ENCODE measurements at places on chromosomes 5 and 9.

- DNase-seq = no peak
Observed at GRCh38 chr5:126280343-126280742, 142.9 kb upstream of the GRAMD2B start.

DNA sequence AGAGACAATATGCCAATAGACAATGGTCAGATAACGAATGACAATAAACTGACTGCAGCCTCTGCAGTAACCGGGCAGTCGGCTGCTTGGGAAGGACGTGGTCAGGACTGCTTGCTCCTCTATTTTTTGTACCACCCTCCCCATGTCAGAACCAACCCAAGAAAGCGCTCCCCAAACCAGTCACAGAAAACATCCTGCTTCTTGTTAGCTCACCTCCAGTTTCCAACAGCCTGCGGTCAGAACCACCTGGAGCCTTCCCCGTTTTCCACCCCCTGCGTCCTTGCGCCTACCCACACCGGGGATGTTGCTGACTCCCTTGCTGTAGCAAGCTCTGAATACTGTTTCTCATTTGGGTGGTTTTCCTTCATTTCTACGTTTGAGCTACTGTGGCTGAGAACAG, 1.7 kb upstream of the MRNIP start:
- DNase-seq = no peak

DNA sequence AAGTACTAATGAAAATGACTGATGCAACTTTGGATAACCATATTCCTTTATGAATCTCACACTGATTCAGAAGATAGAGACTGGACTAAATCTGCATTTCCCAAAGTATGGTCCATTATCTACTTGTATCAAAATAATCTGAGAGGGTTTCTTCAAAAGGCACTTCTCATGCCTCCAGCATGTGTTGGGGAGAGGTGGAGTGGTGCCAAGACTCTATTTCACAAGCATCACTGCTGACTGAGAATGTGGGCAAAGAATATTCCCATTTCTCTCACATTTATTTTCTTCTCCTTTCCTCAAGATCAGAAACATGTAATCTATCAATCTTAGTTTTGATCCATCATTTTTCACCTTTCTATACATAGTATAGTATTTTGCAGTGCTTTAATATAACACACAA, 135.4 kb downstream of the GABRB2 start:
- no peak for DNase-seq

- peak; percentile 48 for DNase-seq
Observed at GRCh38 chr9:132732326-132733259, 62.3 kb downstream of the GTF3C4 start.

GRCh38 chr9:134800791-134801339, 79.7 kb upstream of the FCN2 start:
- DNase-seq = no peak

DNA sequence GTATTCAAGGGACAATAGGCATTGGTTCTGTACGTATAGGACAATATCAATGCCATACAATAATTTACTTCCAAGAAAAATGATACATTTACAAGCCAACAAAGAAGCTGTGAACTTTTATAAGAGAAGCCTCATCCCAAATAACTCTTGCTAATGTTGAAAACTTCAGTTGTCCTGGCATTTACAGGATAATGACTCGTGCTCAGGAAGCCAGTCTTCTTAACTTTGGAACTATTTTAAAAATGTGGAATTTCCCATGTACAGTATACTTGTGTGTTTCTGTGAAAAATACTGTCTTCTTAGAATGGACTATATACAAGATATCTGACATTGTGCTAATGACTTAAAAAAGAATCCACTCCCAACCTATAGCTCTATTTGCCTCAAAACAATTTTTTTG, 1479.3 kb upstream of the CDH9 start:
- DNase-seq = no peak

- no peak for DNase-seq
Observed at GRCh38 chr9:133725886-133726285, 12.3 kb downstream of the SARDH start.

GRCh38 chr5:140319833-140320232, 16.9 kb upstream of the PFDN1 start:
- no peak for DNase-seq

DNA sequence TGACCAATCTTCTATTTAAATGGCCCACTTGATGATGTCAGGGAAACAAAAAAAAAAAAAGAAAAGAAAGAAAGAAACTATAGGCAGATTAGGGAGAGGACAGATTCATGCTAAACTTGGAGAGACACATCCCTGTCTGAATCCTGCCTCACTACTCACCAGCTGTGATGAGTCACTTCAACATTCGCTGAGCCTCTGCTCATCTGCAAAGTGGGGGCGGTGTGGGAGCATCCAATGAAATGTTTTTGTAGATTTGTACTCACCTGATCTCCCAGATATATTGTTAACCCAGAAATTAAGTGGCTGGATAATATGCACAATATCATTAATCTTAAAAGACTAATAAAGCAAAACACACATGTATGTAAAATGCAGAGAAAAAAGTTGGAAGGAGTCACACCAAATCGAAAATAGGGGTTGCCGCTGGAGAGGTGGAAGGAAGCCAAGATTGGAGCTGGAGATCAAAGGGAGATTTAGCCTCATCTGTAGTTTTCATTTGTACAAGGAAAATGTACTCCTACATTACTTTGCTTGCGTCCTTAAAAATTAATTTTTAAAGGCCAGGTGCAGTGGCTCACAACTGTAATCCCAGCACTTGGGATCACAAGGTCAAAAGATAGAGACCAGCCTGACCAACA, 17.0 kb upstream of the ERGIC1 start:
- DNase-seq = peak; percentile 24

GRCh38 chr5:56291661-56292374, 58.7 kb upstream of the ANKRD55 start:
- no peak for DNase-seq

- no peak for DNase-seq
Observed at GRCh38 chr9:30039712-30040111, 2344.7 kb upstream of the ACO1 start.

DNA sequence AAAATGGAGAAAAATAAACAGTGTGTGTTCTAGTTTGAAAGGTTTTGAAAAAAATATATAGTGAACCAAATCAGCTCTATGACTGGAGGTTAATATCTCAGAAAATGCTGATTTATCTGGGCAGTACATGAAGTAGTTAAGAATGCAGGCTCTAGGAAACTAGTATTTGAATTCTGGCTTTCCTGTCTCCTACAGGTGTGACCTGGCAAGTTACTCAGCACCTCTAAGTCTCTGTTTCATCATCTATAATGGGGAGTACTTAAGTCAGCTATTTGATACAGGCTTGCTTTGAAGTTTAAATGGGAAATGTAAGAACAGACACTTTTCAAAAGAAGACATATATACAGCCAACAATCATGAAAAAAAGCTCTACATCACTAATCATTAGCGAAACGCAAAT, 5.2 kb downstream of the GRAMD2B start:
- no peak for DNase-seq

DNA sequence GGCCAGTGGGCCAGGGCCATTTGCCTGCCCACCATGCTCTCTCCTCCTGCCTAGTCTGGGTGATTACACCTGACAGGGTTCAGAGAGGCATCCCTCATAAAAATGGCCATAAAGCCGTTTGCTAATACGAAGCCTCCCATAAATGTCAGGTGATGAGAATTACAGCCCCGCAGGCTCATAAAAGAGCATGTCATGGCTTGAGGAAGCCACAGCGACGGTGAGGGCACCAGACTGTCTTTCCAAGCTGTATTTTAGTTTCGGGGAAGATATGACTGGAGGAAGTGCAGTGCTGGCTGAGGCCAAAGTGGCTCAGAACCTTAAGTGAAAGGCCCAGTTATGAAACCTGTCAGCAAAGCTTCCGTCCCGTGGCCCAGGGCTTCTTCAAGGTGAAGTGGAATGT, 18.5 kb upstream of the TCERG1 start:
- DNase-seq = no peak

GRCh38 chr5:178323541-178323865, 90.9 kb upstream of the PHYKPL start:
- no peak for DNase-seq

DNA sequence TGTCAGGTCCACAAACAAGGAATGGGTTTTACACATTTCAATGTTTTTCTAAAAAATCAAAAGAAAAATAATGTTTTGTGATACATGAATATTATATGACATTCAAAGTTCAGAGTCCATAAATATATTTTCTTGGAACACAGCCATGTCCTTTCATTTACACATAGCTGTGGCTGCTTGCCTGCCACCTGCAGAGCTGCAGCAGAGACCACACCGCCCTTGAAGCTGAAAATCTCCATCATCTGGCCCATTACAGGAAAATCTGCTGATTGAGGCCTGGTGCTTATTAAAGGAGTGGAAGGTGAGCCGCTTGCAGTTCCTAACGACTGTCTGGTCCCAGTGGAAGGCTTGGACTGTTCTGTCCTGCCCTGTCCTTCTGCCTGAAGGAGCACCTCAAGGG, 232.6 kb upstream of the ADAMTS16 start:
- no peak for DNase-seq

DNA sequence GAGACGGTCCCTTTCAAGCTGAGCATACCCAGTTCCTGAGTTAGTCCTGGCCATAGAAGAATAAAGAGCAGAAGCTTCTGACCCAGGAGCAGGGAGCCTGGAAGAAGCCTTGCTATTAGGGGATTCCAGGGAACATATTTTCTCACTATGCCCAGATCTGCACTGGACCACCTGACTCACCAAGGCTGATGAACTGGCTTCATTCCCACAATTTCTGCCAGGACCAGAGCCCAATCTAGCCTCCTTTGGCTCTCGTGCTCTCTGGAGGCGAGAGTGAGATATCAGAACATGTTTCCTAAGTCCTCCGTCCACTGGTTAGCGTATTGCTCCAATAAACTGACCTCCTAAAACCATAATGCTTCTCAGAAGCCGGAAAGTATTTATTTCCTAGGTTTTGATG, 9.9 kb downstream of the GABBR2 start:
- DNase-seq = no peak

- no peak for DNase-seq
Observed at GRCh38 chr9:86288499-86289198, 6.3 kb upstream of the ISCA1 start.

GRCh38 chr5:40733434-40733833, 22.3 kb downstream of the TTC33 start:
- no peak for DNase-seq

- DNase-seq = no peak
Observed at GRCh38 chr5:30843541-30843940, 349.9 kb upstream of the CDH6 start.

DNA sequence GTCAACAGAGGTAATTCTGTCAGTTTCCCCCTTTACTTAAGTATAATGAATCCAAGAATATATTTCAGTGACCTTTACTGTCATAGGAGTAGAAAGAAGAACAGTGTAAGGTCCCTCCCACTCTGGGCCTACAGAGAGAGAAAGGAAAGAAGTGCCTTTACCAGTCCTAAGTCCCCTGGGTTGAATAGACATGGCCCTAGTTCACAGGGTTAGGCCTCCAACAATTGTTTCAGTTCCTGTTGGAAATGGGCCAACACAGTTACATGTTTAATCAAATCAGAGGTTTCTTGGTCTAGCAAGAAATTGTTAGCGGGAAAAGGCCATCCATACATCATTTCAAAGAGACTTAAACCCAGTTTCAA, 605.6 kb downstream of the MTRR start:
- DNase-seq = no peak

DNA sequence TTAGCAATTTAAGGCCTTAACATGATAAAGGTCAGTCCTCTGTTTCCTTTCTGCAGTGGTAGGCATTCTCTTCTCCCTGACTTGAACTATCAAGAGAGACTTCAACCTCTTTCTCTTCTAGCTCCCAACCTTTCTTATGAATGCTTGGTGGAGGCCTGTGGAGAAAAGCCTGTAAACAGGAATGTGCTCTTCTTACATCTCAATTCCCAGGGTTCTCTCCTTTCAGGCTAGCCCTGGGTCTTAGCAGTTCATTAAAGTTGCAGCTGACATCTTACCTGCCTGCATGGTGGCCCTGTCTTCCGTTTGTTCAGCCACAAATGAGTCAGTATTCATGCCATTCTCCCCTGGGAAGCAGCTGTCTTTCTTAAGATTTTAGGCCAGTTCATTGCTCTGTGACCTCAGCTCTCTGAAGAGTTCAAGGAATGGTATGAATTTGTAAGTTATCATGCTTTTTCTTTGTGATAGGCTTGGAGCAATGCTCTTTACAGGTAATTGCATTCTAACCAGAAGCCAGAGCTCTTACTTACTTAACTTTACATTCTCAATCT, 77.8 kb downstream of the ADCY2 start:
- no peak for DNase-seq

DNA sequence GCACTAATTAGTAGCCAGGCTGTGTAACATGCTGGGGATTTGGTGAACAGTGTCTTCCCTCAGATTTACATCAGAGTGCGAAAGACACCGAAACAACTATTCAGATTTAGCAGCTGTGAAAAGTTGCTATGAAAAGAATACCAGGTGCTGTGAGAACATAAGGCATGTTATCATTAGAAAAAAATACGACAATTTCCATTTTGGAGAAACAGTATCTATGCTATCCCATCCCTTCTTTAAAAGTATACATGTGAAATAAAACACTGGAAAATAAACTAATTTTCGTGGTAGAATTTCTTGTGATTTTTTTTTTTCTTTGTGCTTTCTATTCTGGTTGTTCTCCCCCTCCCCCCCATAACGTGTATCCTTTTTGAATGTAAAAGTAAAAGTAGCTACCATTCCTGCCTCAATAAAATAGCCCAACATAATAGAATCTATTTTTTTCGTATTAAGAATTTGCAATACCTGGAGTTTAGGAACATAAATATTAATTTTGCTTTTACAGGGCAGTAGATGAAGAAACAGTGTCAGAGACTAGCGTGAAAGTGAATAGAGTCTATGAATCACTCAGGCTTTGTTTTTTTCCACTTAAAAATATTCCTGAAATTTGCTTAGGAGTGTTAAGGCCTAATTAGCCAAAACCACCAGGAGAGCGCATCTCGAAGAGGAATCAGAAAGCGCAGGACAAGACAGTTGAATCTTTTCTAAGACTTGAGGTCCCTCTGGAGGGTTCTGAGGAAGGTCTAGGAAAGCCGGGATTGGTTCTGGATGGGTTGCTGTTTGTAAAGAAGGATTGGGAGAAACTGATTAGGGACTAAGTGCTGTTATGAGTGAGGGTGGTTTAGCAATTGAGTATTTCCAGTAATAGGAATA, 813 bp upstream of the SLU7 start:
- DNase-seq = no peak

- DNase-seq = no peak
Observed at GRCh38 chr5:33696411-33696810, 195.4 kb downstream of the ADAMTS12 start.

GRCh38 chr5:116539222-116539621, 35.4 kb downstream of the SEMA6A start:
- no peak for DNase-seq

DNA sequence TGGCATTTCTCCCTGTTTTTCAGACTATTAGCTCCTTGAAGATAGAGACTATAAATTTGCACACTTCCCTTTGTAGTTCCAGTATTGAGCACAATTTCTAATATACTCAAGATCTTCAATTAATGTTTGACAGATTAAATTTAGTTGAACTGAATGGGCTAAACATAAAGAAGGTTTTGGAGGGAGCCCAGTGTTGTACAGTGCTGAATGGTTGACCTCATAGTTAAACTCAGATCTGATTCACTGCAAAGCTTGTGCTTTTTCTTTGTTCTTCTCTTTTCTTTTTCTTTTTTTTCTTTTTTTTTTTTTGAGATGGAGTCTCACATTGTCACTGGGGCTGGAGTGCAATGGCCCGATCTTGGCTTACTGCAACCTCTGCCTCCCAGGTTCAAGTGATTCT, 411.7 kb upstream of the ZNF462 start:
- DNase-seq = no peak
